ENCODE measurements at places on chromosomes 5 and 9. TPM values are rescaled to one million over a fixed set of nuclear protein-coding genes. Genes with fewer than 3 reads are reported as not detected.

- DNase-seq, result peak; percentile 84
These were observed 25.1 kb upstream of the CDKN2AIPNL start for GRCh38 chr5:134436523-134437339.

DNA sequence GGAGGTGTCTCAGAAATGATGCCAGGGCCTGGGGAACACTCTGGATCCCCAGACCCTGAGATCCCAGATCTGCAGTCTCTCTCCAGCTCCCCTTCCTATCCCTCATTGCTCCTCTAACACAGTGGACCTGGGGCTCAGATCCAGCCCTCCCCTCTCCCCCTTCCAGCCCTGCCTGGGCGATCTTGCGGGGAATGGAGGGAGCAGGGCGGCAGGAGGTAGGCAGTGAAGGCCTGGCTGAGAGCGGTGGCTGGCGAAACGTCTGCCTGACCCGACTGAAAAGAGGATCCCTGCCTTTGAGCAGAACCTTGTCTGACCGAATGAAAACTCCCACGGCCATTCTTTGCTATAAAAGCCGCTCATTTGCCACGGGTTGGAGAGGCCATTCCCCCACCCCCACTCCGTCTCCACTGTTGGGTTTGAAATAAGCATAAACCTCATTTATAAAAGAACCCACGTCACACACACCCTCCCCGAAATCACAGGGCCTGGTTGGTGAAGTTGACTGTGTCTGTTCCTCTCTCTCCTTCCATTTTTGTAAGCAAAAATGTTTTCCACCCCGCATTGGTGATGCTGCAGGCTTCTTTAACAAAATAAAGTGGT is 8.8 kb downstream of the MSX2 start:
- no peak for DNase-seq

GRCh38 chr5:9239626-9240025 is 306.2 kb downstream of the SEMA5A start:
- DNase-seq, result no peak

- no peak for DNase-seq
These were observed 113.2 kb downstream of the GCNT1 start for GRCh38 chr9:76572151-76572550.

DNA sequence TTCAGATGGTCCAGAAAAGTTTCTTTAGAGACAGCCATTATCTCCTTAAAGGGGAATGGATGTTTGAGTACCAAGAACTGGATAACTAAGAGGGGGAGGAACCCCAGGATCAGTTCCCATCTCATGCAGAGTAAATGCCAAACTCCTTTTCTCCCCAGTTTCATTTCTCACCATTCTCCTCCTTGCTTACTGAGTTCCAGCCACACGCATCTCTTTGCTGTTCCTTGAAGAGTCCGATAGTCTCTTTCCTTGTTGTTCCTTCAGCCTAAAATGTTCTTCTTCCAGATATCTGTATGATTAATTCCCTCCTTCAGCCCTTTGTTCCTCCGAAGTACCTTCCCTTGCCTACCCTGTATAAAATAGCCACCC is 30.0 kb downstream of the KDM4C start:
- DNase-seq, result no peak

- DNase-seq, result peak; percentile 67
These were observed 100.4 kb downstream of the TTLL11 start for GRCh38 chr9:121992571-121993212.

The WHRN gene
- 14.9 TPM for total RNA-seq

The SAP30L gene
- 24.6 TPM for total RNA-seq

Measured in activated CD8-positive, alpha-beta T cell treated with anti-CD3 and anti-CD28 coated beads for 36 hours (primary cell).